ENCODE measurements at places on chromosomes 6 and 20.

DNA sequence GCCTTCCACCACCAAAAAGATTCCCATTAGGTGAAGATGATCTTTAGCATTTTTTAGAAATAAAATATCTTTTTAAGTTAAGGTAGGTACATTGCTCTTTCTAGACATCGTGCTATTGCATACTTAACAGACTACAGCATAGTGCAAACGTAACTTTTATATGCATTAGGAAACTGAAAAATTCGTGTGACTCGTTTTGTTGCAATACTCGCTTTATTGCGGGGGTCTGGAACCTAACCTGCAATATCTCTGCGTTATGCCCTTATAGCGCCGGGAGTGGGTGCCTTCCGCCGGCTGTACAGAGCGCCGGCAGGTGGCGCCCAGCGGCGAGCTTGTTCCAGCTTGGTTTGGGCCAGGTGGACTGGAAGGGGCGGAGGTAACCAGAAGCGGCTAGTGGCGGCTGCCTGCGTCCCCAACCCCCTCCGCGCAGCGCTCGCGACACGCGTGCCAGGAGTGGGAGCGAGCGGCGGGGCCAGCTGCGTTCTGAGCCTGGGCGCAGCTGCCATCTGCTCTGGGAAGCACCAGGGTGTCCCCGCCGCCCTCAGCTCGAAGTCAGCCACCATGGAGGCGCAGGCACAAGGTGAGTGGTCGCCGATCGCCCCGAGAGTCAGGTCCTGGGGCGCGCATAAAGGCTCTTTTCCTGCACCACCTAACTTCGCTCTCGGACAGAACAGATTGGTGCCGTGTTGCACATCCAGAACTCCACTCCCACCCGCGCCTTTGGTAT lies at the start of gene TPD52L1:
TPD52L1 (plus strand) TSS at position 383 of the 727 bp plus-strand sequence; CDS start at position 562, 179 bp downstream.
- peak; percentile 77 for DNase-seq

DNA sequence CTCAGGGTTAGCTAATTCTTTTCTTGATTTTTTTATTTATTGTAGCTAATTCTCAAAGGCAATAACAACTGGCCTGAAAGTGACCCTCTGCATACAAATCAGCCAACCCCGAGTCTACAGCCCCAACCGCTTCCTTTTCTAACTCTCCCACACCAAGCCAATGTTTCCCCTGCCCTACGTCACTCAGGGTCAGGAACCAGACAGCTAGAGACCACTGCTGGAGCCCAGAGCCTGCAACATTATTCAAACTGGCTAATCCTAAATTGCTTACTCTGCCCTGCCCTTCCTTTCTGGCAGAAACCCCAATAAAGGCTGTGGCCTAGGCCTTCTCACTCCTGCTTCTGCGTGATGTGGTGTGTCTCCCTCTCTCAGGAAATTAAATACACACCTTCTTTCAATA lies 320.7 kb downstream of the CBLN4 start:
- DNase-seq = no peak

- DNase-seq = no peak
Observed at GRCh38 chr6:37607944-37608343, 89.7 kb downstream of the MDGA1 start.

DNA sequence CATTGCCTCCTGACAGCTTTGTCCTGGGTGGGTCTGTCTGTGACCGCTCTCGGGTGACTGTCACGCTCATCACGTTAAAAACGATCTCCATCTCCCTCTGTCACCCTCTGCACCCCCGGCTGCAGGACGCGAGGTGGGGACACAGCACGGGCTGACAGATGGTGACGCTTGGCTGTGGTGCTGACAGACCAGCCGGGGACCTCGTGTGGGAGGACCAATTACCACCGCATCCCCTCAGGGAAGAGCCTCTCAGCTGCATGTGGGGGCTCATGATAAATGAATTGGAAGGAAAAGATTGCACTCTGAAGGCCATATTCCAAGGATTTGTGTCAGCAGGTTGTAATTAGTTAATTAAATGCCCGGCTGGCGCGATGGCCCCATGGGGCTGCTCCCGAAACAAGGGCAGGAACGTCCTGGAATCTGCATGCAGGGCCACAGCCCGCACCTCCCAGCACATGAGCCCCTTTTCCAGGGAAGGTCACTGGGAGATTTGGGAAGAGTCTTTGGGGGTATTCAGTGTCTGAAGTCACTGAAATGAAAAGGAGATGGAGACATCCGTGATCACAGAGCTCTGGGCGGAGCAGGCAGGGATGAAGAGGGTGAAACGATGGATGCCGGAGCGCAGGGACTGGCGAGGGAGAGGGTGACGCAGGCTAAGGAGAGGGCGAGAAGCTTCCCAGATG lies 87.1 kb downstream of the ERMARD start:
- no peak for DNase-seq

GRCh38 chr20:57809661-57810172 lies 99.9 kb upstream of the PMEPA1 start:
- no peak for DNase-seq

- no peak for DNase-seq
Observed at GRCh38 chr20:62523473-62524203, 47.8 kb upstream of the GATA5 start.

DNA sequence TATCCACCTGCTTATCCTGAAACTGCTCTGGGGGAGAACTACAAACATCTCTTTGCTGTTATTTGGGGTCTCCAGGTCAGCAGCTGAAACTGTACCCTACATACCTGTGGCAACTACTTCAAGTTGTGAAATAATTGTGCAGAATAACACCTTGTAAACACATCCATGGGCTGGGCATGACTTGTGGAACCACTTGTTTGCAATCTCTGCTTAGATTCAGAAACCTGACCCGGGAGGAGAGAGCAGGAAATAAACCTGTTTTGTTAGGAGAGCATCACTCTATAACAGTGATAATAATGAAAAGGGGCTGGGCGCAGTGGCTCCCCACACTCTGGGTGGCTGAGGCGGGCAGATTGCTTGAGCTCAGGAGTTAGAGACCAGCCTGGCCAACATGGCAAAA lies 183.1 kb downstream of the NFATC2 start:
- no peak for DNase-seq

GRCh38 chr20:14334306-14334930 lies 3.0 kb downstream of the FLRT3 start:
- peak; percentile 38 for DNase-seq

DNA sequence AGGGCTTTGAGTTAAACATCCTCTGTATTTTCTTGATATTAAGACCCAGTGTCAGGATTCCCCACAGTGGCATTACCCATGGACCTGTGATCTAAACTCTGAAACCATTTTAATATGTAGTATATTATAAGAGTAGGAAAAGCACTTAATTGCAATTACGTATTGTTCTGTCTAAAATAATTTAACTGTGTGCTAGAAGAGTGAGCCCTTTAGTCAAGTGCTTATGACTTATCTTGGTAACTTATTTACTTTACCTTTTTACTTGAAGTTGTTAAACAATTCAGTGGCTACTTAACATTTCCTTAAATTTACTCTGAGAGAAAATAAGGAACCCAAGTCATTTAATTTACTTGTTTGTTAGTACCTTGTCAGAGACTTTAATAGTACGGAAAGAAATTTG lies 173.6 kb downstream of the CDKAL1 start:
- DNase-seq = no peak

- no peak for DNase-seq
Observed at GRCh38 chr6:33173535-33174180, 18.6 kb downstream of the COL11A2 start.

GRCh38 chr6:13466304-13467215 lies 20.8 kb downstream of the GFOD1 start:
- DNase-seq = no peak

DNA sequence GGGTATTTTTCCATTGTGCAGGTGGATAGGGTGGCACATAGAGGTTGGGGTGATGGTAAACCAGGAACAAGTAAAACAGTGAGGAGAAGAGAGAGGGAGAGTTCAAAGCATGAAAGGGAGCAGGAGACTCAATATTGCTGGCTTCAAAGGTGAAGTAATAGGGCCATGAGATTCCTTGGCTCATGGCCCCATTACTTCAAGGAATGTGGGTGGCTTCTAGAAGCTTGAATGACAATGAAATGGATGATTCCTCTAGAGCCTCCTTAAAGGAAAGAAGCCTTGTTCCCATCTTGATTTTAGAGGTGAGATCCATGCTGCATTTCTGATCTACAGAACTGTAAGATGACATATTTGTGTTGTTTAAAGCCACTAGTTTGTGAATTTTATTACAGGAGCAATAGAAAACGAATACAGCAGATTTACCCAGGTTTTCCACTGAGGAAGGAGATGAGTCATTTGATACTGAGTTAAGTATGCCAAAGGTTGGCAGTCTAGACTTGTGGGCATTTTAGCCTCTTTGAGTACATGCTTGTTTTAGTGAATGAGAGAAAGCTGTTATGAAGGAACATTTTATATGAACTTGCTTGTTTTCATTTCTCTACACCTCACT lies 110.4 kb downstream of the PLCB4 start:
- DNase-seq = no peak

- DNase-seq = no peak
Observed at GRCh38 chr6:47245745-47246371, 63.8 kb downstream of the TNFRSF21 start.

DNA sequence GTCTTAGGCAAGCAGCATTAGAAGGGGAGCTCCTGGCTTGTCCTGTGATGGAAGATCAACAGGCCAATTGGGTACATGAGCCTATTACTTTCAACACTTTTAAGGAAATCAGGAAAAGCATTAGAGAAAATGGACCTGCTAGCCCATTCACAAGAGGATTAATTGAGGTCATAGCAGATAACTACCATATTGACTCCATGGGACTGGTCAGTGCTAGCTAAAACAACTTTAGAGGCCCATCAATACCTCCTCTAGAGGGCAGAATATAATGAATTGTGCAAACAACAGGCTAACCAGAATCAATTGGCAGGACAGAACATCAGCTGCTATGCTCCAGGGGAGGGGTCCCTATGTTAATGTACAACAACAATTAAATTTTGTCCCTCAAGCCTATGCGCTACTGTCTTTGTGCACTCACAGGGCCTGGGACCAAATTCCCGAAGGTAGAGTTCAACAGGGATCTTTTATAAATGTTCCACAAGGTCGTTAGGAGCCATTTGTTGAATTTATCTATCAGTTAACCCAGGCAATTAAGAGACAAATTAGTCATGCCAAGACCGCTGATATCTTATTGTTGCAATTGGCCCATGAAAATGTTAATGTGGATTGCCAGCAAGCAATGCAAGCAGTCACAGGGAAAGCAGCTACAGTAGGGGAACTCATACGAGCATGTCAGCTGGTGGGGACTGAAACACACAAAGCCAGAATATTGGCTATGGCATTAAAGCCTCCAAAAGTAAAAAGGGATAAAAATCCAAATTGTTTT lies 106.6 kb upstream of the BTN3A2 start:
- no peak for DNase-seq

- DNase-seq = peak; percentile 87
Observed at GRCh38 chr6:30678964-30679726, 6.3 kb upstream of the DHX16 start.

DNA sequence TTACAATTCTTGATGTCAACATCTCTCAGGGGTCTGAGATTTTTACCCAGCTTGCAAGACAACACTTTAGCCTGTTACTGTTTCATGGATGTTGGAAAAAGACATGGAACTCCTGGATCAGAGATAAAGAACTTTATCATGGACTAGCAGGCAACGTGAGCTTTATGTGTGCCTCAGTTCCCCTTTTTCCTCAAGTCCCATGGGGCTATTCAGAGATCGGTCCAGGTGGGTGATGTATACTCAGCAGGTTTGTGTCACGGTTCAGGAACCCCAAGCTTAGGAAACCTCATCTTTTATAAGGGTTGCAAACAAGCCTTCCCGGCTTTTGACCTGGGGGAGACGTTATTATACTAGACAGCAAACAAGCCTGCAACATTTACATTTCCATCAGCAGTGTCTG lies 15.0 kb downstream of the AFG1L start:
- DNase-seq = no peak

Measured in anterior cingulate cortex (tissue), 58 donors.